ENCODE measurements at places on chromosomes 16 and 17.

DNA sequence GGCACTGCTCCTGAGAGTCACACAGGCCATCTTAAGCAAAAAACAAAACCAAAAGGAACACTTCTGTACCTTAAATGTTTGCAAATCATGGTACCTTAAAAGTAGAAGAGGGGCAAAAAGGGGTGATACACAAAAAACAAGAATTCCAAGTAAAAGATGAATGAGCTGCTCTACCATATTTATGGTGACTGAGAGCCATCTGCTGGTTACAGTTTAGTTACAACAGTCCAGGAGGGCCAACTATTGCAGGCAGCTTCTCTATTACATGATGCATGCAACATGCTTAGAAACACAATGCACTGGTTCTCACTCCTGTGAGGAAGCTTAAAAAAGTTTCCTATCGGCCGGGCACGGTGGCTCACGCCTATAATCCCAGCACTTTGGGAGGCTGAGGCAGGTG is 53.5 kb downstream of the STX8 start:
- DNase-seq, result peak; percentile 14

DNA sequence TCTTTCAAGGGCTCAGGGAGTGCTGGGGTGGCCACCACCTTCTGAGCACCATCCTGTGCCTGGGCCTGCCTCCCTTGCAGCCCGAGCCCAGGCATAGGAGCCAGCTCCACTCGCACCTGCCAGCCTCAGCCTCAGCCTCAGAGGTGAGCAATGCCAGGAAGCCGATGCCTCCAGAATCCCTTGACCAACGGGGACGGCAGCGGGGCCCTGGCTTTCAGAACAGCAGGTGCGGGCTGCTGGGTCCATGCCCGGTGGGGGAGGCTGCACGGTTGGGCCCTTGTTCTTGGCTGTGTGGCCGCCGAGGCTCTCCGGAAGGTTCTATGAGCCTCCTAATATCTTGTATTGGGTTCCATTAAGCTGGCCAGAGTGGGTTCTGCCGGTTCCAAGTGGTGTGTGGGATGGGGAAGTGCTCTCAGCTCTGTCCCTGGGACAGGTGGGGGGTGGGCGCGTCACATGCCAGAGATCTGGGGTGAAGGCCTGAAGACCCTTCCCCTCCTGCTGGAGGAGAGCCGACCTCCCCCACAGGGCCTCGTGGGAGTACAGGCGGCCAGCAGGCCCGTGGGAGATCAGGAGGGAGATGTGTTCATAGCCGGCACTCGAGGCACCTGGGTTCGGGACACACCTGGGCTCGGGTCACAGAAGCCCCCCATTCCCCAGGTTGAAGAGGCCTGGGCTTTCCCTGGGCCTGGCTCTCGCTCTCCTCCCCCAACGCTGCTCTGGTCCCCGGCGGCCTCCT is 27.0 kb downstream of the NPTX1 start:
- DNase-seq, result no peak

DNA sequence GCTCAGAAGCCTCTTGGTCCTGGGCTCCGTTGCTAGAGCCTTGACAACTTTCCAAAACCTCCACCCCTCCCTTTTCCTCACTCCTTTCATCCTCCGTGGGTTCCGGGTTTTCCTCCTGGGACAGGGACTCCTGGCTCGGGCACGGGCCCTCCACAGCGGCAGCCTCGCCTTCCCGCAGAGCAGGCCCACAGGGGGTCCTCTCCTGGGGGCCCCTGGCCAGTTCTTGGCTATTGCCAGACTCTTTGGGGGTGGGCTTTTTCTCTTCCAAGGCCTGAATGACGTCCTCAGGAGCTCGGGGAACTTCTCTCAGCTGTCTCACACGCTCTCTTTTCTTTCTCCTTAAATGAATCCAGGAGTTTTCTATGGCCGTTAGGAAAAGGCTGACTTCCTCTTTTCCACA is 19.3 kb upstream of the MNT start:
- DNase-seq, result no peak

DNA sequence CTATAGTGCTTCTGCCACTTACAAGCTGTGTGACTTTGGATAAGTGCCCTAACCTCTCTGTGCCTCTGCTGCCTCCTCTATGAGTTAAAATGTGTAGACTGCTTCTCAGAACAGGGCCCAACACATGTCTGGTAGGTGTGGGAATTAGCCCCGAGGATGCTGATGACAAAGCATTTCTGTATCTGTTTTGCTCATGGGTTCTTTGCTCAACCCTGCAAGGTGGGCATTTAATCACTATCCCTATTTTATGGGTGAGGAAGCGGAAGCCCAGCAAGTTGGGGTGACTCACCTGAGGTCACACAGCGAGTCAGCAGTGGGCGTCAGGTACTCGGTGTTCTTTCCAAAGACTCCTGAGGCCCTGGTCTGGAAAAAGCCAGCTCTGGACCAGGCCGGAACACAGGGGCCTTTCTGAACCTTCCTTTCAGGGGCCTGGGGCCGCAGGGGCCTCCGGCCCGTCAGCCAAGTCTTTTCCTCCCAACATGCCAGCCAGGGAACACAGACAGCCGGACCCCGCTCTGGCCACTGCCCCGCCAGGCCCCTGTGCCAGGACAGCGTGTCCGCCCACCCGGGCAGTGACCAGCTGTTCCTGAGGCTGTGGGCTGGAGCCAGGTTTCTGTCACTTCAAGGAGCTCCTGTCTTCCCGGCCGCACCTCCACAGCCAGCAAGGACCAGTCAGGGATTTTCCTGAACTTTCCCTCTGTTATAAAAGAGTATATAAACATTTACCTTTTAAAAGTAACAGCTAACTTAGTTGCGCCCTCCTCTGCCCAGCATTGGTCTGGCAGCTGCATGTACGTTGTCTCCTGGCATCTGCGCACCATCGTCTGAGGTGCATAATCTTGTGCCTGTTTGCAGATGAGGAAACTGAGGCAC is 62.5 kb downstream of the SREBF1 start:
- DNase-seq, result no peak

GRCh38 chr16:27642756-27643155 is 92.8 kb downstream of the KATNIP start:
- no peak for DNase-seq

GRCh38 chr16:66891797-66892196 is 11.5 kb downstream of the PDP2 start:
- DNase-seq, result no peak

DNA sequence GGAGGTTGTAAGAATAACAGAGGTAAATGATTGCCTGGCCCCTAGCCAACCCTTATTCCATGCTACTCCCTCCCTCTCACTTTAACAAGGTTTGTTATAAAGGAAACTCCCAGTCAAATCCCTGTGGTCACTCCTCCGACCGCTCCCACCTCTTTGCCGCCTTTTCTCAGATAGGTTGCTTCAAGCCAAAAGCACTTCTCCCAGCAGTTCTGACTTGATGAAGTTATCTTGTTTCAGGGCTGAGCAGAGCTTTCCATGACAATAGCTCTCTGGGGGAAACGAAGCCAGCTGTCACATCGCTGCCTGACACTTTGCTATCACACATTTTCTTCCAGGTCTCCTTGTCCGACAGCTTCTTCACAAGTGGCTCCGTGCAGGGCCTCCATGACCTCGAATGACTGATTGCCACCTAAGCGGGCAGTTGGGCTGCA is 278.6 kb downstream of the HAPSTR1 start:
- DNase-seq, result no peak

DNA sequence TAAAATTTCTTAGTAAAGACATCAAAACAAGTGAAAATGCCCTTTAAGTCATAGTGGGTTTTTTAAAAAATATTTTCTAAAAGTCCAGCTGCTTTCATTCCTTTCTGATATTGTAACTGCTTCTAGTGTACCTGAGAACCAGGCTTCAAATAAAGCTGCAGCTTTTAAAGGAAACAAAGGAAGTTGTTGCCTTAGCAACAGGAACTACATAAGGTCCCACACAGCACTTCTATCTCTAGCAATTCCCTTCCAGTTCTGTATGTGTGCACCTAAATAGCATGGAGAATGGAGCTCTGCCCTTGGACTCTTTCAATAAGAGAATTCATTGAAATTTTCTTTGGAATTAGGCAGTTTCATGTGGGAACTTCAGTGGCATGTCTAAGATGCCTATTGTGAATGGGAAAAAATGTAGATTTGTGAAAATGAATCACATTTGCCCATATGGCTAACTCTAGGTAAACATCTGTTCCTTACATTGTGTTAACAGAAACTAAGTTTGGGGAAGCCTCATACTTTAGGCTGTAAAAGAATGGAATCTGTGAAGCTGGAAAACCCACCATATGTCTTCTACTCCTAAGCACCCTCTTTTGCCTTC is 206.4 kb downstream of the KIF2B start:
- DNase-seq, result no peak

- DNase-seq, result no peak
Observed at GRCh38 chr17:41697122-41697962, 8.7 kb downstream of the EIF1 start.

DNA sequence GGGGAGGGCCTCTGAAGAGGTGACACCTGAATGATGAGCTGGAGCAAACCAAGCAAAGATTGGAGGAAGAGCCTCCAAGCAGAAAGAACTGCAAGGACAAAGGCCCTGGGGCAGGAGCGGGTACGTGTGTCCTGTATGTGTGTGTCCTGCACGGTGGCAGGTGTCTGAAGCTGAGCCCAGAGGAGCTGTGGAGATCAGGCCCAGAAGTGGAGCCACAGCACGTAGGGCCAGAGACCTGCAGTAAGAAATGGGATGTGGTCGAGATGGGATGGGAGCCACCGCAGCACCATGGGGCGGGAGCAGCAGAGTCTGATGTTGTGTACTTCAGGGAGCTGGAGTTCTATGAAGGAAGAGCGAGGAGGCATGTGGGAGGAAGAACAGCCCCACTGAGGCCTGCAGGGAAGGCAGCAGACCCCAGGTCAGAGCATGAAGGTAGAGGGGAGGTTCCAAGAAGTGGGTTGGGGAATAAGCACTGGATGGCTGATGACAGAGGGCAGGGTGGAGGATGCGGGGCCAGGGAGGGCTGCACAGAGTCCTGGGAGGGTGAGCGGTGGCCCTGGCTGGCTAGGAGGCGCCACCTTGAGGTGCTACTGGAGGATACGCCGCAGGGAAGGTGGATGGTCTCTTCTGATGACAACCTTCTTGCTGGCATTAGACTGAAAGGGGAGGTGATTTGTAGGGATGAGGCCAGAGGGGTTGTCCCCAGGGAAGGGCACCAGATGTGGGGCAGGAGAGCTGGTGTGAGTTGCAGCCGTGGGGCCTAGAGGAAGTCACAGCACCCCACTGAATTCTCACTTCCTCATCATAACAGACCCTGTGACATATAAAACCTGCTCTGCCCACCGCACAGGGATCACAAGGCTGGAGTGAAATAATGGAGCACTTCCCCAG is 10.6 kb upstream of the CETP start:
- DNase-seq, result peak; percentile 59

DNA sequence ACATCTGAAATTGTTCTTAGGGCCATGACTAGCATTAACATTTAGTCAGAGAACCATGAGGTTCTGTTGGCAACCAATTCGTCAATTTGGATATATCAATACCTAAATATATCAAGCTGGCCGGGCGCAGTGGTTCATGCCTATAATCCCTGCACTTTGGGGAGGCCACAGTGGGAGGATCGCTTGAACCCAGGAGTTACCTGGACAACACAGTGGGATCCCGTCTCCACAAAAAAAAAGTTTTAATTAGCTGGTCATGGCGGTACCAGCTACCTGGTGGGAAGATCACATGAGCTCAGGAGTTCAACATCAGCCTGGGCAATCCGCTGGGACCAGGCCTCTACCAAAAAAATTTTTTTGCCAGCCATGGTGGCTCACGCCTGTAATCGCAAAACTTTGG is 8.4 kb downstream of the YWHAE start:
- DNase-seq, result no peak

DNA sequence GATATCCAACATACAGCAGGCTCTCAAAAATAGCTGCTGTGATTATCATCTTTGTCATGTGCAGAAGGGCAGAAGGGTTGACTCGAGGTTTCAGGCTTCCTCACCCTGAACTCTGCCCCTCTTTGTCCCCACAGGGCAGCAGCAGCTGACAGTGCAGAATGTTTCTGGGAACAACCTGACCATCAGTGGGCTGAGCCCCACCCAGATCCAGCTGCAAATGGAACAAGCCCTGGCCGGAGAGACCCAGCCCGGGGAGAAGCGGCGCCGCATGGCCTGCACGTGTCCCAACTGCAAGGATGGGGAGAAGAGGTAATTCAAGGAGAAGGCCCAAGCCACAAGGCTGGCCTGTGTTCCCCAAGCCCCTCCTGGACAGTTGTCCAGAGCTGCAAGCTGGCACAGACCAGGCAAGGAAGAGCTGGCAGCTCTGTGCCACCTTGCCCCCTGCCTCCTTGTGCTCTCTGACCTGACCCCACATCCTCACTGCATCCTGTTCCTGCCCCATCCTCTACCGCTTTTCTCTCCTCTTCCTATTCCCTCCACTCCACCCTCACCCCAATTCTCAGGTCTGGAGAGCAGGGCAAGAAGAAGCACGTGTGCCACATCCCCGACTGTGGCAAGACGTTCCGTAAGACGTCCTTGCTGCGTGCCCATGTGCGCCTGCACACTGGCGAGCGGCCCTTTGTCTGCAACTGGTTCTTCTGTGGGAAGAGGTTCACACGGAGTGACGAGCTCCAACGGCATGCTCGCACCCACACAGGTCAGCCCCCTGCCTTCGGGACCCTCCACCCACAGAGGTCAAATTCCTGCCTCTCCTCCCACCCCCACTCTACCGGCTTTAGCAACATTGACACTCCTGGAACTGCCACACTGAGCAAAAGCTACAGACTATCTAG is 16.3 kb upstream of the PNPO start:
- DNase-seq, result no peak

GRCh38 chr17:39628655-39629493 is 2.1 kb downstream of the PPP1R1B start:
- DNase-seq, result no peak

DNA sequence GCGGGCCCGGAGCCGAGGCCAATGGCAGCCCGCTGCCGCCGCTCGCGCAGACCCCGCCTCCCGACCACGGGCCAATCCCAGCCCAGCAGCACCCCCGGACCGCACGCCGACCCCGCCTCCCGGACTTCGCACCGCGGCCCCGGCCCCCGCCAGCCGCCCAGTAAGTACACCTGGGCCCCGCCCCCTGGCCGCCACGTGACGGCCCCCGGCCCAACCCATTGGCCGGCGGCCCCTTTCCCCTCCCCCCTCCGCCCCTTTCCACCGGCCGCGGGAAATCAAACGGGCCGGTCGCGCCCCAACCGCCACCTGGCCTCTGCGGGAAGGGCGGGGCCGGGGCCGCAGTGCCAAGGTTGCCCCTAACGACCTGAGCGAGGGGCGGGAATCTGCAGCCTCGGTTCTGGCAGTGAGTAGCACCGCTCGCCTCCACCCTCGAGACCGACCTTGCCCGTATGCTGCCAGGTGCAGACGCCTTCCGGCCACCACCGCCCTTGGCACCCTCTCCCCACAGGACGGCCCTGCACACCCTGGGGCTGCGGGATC is at the start of gene YBX2:
YBX2 (minus strand) TSS at position 26 of the 540 bp plus-strand sequence. CDS start 139 bp downstream, outside the sequence.
- no peak for DNase-seq

- DNase-seq, result no peak
Observed at GRCh38 chr16:70634861-70635260, 11.5 kb upstream of the IL34 start.

- no peak for DNase-seq
Observed at GRCh38 chr16:556474-557173, 3.6 kb upstream of the PRR35 start.

DNA sequence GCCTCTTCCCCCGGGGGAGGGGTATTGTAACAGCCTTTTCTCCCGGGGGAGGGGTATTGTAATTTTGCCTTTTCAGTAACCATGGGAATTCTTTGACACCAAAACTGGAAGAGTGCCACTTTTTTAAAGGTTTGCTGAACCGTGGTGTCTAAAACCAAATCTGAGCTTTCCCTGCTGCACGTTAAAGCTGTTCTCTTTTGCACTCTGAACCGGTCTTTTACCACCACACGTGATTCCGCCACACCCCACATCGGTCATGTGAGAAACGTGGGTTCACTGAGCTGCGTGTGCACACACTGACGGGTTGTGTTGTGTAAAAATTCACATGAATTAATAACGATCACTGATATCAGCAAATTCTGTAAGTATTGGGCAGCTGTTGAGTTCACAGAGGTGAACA is 9.2 kb upstream of the ACSF3 start:
- no peak for DNase-seq
